ENCODE measurements at places on chromosomes 16 and 17.

- DNase-seq, result no peak
These were observed 33.8 kb upstream of the CMIP start for GRCh38 chr16:81410643-81411293.

GRCh38 chr16:64615630-64616280, 506.1 kb downstream of the CDH11 start:
- DNase-seq, result no peak

- DNase-seq, result no peak
These were observed 36.2 kb downstream of the CTCF start for GRCh38 chr16:67598527-67598926.

GRCh38 chr16:10590342-10590741, 9.9 kb upstream of the EMP2 start:
- no peak for DNase-seq

DNA sequence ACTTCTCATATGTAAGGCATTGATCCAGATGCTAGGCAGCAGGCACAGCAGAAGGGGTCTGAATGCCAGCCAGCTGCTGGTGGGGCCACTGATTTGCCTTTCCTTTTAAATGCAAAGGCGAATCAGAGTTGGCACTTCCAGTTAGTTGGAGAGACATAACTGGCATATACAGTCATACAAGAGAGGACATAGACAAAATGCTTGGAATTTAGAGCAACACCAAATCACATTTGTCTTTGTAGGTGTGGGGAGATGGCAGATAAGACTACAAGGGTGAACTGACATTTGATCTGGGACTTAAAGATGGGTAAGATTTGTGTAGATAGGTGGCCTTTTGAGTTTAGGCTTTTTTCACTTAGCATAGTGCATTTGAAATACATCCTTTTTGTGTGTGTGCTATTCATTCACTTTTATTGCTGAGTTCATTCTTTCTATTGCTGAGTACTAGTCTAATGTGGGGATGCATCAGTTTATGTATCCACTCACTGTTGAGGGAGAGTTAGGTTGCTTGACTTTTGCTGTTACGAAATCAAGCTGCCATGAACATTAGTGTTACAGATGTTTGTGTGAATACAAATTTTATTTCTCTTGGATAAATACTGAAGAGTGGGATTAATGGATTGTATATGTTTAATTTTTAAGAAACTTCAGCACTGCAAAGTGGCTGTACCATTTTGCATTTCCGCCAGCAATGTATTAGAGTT, 74.1 kb downstream of the SPECC1 start:
- no peak for DNase-seq

DNA sequence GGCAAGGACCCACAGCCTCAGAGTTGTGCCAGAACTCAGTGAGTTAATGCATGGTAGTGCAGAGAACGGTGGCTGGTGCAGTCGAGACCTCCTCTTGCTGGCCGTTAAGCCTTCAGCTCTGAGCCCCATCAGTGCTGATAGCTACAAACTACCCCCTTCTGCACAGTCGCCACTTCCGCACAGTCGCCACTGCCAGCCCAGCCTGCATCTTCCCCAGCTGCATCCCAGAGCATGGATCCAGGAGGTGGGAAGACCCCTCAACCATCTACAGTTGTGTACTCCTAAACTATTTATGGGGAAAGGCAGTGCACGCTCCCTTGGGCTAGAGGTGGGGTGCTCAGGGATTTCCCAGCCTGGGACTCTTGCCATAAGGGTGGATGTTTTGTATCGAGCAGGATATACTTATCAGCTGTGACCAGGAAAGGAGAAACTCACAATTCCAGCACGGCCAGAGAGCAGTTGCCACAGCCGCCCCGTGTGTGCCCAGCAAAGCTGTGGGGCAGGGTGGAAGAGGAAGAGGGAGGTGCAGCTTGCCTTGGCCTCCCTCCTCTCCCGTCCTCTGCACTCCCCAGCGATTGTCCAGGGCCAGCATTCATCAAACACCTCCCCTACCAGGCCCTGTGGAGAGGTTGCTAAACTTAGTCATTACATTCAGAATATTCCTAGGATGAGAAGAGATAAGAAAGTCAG, 49.5 kb upstream of the CMIP start:
- DNase-seq, result no peak

- DNase-seq, result no peak
These were observed 61.0 kb downstream of the SLC39A11 start for GRCh38 chr17:73031472-73031871.

GRCh38 chr16:55701442-55702319, 45.9 kb downstream of the SLC6A2 start:
- peak; percentile 50 for DNase-seq

GRCh38 chr17:2571523-2572303, 21.7 kb upstream of the PAFAH1B1 start:
- DNase-seq, result no peak

GRCh38 chr17:12856416-12856815, 67.1 kb downstream of the ARHGAP44 start:
- DNase-seq, result no peak

DNA sequence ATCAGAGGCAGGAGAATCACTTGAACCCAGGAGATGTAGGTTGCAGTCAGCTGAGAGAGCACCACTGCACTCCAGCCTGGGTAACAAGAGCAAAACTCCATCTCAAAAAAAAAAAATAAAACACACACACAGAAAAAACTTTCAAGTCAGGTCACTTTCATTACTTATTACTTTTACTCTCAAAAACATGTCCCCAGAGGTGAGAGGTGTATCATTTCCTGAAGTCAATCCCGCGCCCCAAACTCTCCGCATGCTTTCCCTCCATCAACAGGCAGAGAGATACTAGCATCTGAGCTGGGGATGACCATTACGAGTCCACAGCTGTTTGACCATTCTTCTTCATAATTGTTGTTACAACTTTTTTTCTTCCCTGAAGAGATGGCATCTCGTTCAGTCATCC, 48.7 kb downstream of the YWHAE start:
- DNase-seq, result no peak

DNA sequence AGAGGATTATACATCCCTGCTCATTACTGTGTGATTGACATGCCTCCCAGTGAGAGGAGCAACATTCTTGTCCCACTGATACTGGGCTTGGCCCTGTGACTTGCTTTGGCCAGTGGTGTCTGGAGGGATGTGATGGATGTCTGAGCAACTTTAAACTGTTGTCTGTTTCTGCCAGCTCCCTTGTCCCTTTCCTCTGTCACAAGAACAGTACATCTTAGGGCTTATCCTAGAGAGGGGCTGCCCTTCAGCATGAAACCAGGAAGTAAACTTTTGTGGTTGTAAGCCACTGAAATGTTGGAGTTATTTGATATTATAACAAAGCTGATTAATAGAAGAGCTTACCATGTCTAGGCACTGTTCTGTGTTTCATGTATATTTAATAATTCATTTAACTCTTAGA, 82.9 kb upstream of the GPRC5B start:
- DNase-seq, result no peak

DNA sequence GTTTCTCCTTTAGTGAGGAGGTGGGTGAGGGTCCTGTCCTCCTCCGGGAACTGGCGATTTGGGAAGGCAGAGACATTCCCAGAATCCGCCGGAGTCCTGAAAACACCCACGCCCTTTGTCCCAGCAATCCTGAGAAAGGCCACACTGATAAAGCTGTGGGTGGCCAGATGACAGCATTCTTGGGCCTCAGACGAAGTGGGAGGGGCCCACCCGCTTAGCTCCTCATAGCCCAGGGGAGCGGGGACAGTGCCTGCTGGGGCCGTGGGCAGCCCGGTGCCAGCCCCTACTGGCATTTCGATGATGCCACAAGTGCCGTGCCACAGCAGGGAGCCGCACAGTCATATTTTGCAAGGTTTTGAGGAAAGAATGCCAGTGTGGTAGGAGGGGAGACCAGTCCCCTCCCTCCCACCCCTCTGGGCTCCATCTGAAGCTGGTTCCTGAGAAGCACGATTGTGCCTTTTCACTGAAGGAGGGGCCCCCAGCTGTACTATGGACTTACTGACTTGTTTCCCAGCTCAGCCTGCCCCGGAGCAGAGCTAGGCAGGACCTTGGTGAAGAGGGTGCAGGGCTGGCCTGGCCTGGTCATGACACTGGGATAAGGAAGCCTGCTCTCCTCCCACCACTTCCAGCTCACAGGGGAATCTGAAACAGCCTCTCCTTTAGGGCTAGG, 20.9 kb upstream of the MPRIP start:
- DNase-seq, result no peak

GRCh38 chr16:59021751-59022150, 287.6 kb upstream of the GOT2 start:
- DNase-seq, result no peak

DNA sequence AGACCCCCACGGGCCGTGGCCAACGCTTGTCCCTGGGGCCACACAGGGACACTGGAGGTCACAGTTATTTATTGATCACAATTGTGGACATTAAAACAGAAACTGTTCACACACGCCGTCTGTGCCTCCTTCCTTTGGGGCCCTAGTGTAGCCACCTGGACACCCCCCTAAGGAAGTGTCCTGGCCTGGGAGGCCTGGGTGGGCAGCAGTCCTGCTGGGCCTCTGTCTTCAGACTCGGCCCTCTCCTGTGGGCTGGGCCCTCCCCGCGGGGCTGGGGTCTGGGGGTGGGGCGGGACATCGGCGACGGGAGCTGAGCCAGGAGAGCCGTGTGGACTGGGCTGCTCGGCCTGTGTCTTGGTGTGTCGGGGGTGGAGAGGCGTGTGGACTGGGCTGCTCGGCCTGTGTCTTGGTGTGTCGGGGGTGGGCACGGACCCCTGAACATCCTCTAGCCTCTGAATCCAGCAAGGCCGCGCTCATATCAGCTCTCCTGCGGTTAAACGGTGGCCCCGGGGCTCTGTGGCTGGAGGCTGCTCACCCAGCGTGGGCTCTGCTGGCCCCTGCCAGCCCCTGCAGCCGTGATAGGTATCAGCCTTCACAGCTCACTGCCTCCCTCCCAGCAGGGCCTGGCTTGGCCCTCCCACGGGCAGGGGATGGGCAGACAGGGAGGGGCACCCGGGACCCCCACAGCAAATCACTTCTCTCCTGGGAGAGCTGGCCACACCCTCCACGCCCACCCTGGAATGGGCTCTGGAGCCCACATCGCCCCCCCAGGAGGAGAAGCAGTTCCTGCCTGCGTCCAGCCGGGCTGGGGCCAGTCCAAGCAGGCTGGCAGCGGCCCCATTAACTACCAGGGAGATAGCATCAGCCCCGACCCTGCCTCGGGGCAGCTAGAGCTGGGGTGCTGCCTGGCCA, 1.1 kb upstream of the NHLRC4 start:
- DNase-seq, result no peak

DNA sequence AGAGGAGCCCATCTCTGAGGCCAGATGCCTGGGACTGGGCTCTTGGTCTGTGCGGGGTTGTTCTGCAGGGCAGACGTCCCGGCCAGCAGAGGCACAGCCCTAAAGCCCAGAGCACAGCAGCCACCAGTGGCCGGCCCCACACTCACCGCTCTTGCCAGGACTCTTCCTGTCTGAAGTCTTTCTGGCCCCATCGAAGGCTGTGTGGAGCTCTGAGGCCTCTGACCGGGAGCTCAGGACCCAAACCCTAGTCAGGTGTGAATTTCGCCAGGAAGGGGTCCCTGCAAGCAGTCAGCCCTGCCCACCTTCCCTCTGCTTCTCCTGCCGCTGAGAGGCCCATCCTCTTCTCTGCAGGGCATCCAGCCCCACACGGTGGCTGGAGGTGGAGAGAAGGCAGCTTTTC, 10.7 kb downstream of the ACSF3 start:
- DNase-seq, result no peak

GRCh38 chr16:16109453-16110110, 113.7 kb downstream of the ABCC6 start:
- no peak for DNase-seq

DNA sequence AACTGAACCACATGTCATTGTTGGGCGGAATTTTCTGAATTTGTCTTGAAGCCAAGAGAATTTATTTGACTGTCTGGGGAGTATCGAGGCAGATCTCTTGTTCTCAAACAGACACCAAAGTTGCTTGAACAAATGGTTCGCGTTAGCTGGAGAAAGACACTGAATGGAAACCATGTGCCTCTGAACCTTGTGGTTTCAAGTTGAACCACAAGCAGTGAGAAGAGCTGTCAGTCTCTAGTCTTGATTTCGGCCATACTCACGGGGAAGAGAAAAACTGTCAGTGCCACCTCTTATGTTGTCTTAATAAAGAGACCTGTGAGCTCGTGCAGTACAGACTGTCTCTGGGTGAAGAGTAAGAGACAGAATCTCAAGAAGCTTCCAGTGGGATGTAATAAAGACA, 886.5 kb upstream of the SOX9 start:
- DNase-seq, result no peak

DNA sequence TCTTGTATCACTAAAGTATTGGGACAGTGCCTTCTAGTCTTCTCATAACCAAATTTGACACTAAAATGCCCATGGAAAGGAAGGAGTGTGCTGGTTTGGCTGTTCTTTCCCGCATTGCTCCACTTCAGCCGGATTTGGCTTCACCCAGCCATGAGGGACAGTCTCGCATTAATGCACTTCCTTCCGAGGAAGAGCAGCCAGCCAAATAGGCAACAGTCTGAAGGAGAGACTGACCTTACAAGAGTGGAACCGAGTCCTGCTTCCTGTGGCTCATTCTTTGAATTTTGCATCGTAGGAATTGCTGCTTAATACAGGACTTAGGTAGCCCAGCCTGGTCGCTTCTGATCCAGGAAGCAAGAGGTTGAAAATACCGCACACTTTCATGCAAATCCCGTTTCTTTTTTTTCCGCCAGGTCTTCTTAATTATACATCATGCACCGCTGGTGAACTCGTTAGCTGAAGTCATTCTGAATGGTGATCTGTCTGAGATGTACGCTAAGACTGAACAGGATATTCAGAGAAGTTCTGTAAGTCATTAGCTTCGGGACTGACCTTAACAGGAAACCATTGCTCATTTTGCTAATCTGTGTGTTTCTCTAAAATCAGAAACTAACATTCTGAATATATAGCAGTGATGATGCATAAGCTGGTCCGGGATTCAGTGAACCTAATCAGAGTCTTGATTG, 38.2 kb downstream of the CLEC16A start:
- DNase-seq, result no peak

DNA sequence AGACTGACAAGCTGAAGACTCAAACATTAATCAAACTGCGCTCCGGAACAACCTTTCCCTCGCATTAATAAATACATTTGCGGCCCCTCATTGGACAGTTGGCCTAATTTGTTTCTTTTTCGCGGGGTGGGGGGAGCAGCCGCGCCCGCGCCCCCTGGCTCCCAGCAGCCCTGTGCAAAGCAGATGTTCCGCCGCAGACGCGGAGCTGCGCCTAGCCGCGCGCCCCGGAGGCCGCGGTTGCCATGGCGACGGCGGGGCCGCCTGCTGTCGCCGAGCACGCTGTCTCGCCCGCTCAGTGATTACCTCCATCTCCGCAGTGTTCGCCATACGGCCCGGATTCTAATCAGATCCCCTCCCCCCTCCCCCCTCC, 25.5 kb downstream of the COPZ2 start:
- peak; percentile 83 for DNase-seq

GRCh38 chr17:71402661-71403141, 718.1 kb upstream of the SOX9 start:
- DNase-seq, result no peak

GRCh38 chr17:34581446-34582184, 2.2 kb downstream of the TMEM132E start:
- no peak for DNase-seq
